ENCODE measurements at places on chromosomes 4 and X.

- no peak for DNase-seq
These were observed 12.5 kb downstream of the USO1 start for GRCh38 chr4:75736862-75737261.

DNA sequence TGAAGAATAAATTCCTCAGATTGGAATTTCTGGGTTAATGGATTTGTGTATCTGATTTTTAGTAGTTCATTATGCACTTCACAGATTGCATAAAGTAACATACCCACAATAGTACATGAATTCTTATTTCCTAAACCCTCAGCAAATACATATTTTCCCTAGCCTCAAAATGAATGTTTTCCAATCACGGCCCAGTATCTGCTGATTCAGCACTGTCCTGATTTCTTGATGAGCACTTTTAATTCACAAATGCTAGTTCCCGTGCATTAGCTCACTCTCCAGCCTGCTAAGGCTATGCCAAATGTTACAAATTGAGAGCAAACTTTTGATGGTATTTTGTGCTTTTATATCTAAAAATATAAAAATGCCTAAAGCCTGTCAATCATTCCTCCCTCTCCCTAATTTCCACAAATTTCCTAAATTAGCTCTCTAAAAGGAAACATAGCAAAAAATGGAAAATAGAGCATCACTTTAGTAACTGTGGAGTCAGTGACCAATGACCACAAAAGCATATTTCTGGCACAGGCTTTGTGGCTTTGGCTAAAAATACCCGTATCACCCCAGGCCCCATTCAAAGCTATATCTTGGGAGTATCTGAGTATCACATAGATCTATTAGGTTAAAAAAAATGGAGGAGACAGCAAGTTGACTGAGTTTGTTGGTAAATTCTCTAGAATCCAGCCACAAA, 75.5 kb downstream of the NAF1 start:
- no peak for DNase-seq

- no peak for DNase-seq
These were observed 11.9 kb upstream of the ADH7 start for GRCh38 chr4:99447079-99447478.

GRCh38 chr4:23789762-23790161, 100.1 kb downstream of the PPARGC1A start:
- no peak for DNase-seq
